ENCODE measurements at places on chromosomes 7 and 10.

GRCh38 chr10:56895306-56895705 lies 534.2 kb upstream of the ZWINT start:
- no peak for DNase-seq

DNA sequence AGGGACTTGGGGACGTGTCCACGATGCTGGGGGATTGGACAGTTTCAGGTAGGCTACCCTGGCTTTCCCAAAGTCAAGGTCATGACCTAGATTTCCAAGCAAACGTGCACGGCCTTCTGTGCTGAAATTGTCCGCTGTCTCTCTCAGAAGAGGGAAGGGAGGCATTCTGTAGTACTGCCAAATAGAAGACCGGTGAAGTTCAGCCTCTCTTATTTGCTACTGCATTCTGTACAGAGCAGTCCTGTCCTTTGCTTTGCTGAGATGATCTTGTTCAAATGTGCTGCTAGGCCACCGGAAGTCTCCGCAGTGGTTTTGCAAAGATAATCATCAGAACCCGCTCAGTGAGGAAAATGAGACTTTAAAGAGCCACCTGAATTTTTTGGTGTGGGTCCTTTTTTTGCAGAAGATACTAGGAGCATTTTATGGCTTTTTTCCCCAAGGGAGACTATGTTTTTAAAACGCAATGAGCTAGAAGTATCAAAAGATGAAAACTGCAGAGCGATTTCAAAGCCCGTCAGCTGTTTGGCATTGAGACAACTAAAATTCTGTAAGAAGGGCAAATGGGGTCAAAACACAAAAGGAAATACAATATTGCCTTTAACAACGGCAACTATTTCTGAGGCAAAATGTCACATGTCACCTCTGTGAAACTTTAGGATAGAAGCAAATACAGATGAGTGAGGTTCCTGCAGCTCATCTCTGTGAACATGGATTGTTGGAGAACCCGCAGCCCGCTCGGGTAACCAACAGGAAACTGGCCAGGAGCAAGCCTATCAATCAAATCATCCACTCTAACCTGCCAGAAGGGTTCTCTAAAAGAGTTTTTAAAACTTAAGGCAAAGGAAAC lies 1.3 kb upstream of the NMT2 start:
- DNase-seq, result peak; percentile 59

DNA sequence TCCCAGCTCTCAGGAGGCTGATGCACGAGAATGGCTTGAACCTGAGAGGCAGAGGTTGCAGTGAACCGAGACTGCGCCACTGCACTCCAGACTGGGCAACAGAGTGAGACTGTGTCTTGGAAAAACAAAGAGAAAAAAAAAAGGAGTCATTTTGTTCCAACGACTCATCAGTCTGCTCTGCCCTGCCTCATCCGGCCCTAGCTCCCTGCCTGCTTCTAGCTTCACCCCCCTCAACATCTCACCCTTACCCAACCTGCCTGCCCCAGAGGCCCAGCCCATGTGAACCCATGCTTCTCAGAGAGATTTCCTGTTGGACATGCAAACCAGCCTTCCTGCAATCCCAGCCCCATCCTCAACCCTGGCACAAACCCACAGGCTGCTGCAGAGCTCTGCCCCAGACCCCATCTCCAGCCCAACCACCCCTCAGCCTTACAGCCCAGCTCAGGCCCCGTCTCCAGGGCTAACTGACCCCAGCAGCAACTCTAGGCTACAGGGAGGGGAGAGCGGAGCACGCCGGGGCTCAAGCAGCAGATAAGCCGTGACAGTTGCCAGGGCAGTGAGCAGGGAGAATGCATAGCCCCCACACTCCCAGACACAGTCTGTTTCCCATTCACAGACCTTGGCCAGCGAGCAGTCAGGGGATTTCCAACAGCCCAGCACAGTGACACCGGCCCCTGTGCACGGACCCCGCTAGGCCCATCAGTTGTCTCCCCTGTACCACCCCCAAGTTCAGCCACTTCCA lies 86.0 kb upstream of the KCTD7 start:
- DNase-seq, result no peak

GRCh38 chr10:75293446-75293820 lies 57.7 kb upstream of the COMTD1 start:
- DNase-seq, result no peak

- no peak for DNase-seq
These were observed 193.9 kb downstream of the NXPH1 start for GRCh38 chr7:8627325-8627724.
